SHP77 (cell line): ENCODE measurements at places on chromosomes 7 and 10.

DNA sequence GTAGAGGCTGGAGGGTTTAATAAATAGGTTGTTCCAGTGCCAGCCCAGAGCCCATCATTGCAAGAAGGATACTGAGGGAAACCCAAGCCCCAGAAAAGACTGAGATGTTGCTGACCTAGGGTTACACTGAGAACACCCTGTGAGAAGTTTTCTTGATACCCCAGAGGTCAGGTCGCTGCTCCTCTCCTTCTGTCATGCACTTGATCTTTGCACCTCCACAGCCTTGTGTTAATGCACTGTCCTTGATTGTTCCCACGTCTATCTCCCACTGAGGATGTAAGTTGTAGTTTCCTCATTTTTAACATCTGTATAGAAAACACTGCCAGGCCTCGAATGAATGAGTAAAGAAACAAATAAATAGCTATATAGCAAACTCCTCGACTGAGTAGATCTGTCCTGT, 195.3 kb upstream of the AHR start:
- DNase-seq = no peak

DNA sequence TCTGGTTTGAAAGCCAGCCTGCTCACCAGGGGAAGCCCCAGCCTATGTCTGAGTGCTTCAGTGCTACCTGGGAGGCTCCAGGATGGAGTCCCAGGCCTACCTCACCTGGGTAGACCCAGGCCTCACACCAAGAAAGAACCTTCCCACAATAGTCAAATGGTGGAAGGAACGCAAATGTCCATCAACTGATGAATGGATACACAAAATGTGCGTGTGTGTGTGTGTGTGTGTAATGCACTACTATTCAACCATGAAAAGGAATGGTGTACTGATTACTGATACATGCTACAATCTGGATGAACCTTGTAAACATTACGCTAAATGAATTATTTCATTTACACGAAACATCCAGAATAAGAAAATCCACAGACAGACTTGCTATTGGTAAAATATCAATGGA, 15.2 kb upstream of the ADRB1 start:
- DNase-seq = no peak

DNA sequence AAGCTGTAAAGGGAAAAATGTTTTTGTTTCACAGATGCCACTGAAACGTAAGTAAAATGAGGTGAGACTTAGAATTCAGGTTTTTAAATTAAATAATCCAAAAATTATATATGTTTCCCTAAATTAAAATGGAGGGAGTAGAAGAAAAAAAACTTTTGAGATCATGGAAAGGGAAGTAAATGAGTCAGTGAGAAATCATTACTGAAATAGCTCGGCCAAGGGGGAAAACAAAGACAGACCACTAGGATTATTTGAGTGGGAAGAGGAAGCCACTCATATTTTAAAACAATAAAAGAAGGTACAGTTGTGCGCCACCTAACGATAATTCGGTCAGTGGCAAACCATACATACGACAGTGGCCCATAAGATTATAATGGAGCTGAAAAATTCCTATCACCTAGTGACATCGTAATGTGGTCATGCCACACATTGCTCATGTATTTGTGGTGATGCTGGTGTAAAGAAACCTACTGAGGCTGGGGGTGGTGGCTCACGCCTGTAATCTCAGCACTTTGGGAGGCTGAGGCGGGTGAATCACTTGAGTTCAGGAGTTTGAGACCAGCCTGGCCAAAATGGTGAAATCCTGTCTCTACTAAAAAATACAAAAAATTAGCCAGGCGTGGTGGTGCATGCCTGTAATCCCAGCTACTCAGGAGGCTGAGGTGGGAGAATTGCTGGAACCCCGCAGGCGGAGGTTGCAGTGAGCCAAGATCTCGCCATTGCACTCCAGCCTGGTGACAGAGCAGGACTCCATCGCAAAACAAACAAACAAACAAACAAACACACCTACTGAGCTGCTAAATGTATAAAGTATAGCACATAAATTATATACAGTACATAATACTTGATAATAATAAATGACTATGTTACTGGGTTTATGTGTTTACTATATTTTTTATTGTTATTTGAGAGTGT, 64.7 kb downstream of the MKX start:
- no peak for DNase-seq

- no peak for DNase-seq
These were observed 174.2 kb upstream of the INSYN2A start for GRCh38 chr10:127370601-127371000.

GRCh38 chr7:81029511-81029910, 110.7 kb upstream of the SEMA3C start:
- peak; percentile 36 for DNase-seq
